GM23248 (cell line): ENCODE measurements at places on chromosomes 5 and 9.
A peak's percentile ranks its signal among the peaks of the same experiment; 100 is the strongest.

- DNase-seq, result peak; percentile 14
These were observed 41.8 kb downstream of the NUP214 start for GRCh38 chr9:131167146-131167692.

DNA sequence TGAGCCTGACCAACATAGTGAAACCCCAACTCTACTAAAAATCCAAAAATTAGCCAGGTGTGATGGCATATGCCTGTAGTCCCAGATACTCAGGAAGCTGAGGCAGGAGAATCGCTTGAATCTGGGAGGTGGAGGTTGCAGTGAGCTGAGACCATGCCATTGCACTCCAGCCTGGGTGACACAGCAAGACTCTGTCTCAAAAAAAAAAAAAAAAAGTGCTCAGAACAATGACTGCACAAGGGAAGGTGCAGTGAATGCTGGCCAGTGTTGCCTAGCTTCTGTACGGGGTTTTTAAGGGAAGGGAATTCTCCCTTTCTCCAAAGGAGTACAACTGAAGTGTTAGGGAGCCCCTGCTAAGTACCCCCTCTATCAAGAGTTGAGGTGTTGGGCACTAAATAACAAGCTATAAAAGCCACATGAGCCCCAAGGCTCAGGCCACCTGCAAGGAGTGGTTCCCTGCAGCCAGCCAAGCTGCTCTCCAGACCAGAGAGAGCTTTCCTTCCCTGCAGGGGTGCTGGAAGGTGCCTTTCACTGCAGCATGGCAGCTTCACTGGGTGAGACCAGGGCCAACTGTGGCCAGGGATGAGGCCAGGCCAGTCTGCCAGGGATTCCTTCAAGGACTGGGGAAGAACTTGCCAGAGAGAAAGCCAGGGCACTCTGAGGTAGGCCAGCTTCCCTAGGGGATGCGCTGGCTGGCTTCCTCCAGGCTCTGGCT lies 14.8 kb downstream of the GADD45G start:
- DNase-seq, result no peak

DNA sequence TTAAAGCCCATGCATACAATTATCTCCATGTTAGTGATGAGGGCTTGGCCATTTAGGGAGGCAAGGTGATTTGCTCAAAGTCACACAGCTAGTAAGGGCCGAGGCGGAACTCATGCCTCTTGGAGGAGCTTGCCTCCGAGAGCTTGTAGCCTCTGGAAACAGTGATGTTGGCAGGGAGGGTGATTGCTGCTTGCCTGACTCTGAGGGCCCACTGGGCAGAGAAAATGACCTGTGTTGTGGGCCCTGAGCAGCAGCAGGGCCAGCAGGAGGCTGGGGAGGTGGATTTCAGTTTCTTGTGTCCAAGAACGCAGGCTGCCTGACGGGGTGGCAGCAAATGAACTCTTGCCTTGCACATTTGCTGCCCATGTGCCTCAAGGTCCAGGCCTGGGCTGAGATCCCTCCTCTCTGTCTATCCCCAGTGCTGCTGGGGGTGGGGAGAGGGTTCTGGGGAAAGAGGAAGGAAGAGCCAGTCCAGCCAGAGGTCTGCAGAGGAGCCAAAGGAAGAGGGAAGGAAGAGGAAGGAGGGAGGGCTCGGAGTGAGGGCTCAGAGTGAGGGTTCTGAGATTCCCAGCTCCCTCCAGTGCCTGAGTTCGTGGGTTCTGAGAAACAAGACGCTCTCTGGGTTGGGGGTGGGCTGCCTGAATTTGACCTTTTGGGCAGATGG lies 16.2 kb upstream of the PTGS1 start:
- no peak for DNase-seq

DNA sequence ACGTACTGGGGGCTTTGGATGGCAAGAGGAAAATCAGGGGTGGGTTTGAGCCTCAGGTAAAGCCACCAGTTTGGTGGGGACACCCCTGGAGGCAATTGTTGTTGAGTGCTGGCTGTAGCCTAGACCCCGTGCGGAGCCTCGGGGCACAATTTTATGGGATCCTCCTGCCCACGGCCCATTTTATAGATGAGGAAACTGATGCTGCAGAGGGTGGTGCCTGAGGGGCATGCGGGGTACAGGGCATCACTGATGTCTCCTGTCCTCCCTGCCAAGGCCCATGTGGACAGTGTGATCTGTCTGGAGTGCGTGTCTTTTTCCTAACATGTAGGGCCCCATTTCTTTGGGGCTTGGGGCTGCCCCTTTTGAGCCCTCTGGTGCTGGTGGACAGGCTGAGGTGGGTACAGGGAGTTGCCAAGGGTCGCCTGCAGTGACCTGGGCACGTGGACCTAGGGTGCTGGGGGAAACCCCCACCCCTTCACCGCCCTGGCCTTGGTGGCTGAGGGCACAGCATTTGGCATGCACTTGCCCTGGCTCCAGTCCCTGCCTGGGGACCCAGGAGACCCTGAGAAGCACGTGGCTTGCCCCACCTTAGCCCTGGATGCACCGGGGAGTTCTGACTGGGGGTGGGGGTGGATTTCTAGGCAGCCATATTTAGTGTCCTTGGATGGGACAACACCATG lies 22.1 kb downstream of the WNK2 start:
- no peak for DNase-seq

DNA sequence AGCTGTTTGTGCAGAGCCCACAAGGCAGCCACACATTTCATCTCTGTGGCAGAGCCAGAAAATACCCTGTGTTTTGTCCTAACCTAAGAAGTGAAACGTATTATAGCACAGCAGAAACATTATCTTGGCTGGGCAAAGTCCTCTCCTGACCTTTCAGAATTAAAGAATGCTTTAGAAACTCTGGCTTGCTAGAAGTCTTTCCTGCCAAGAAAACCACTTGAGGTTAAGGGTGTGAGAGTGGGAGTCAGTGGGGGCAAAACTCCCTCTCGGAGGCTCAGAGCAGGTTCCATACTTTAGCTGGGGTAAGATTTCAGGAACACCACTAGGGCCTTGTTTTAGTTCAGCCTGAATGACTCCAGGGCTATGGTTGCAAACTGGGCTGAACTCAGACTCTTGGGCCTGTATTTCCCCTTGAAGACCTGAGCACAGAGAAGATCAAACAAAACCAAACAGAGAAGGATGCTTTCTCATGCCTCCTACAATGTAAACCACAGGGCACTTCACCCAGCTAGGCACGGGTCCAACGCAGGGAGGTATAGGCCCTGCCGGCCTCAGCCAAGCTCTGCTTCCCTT lies 48.0 kb downstream of the ZNF366 start:
- DNase-seq, result no peak

DNA sequence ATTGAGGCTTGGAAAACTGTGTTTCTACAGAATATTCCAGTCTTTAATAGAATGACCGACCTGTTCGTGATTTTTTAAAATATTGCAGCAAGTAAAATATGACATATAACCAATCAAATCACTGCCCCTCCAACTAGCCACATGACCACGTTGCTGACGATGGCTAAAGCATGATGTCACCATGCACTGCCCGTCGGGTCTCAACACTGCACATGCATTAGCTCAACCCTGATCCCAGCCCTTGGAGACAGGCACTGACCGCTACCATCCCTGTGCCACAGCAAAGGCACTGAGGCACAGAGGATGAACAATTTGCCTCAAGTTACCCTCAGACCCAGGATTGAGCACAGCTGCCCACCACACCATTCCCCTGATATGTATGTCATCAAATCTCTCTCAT lies 13.5 kb downstream of the DDX31 start:
- DNase-seq, result no peak

- DNase-seq, result no peak
These were observed 593 bp downstream of the GM2A start for GRCh38 chr5:151253605-151253950.

- peak; percentile 96 for DNase-seq
These were observed 31.7 kb upstream of the BASP1 start for GRCh38 chr5:17185773-17186172.

GRCh38 chr5:92907938-92908606 lies 672.9 kb downstream of the NR2F1-AS1 start:
- peak; percentile 54 for DNase-seq

- DNase-seq, result no peak
These were observed 10.4 kb downstream of the MARCHF3 start for GRCh38 chr5:127019928-127020327.

- DNase-seq, result peak; percentile 81
These were observed 47.8 kb downstream of the ANXA2R start for GRCh38 chr5:42992088-42992879.

DNA sequence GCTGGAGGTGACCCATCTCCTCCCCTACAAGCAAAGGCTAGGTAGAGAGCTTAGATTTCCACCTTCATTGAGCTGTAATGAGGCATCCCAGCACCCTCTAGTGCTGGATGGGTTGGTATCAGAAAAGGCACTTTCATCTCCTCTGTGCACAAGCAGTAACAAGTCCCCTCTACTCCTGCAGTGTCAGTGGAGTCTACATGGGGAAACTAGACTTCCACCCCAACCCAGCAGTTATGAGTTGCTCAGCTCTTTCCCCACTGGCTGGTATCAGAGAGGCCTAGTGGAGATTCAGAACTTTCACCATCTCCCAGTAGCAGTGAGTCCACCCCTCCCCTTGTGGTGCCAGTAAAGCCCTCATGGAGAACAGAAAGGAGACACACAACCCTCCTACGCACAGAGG lies 17.9 kb downstream of the FCN1 start:
- no peak for DNase-seq

DNA sequence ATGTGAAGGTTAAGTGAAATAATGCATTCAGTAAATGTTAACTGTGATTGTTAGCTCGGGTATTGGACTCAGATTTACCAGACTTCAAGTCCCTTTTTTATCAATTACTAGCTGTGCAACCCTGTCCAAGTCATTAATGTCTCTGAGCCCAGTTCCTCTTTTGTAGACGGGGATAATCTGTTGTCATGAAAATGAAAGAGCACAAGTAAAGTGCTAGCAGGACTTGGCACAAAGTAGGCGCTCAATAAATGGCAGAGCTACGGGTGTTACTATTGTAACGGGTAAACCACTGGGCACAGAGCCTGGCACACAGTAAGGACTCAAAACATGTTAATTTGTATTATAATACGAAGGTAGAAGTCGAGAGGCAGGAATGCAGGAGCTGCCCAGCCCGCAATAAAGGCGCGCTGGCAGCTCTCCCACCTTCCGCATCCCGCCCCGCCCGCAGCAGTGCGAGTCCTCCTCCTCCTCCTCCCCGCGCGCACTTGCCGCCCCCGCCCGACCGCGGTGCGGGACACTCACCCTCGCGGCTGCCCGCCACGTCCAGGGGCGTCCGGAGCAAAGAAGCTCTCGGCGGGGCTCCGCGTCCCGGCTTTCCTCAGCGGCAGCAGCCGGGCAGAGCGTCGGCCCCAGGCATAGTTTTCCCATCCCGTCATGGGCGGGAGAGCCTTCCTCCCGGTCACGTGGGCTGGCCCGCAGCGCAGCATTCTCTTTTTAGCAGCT lies at the start of gene C1QTNF2:
Gene C1QTNF2 (minus strand): TSS at position 637 of the 723 bp plus-strand sequence. CDS start 15,615 bp downstream, outside the sequence.
- peak; percentile 90 for DNase-seq

- peak; percentile 78 for DNase-seq
These were observed 67.5 kb downstream of the KCNIP1 start for GRCh38 chr5:170571281-170571731.
